ENCODE measurements at places on chromosomes 16 and 17. TPM values are rescaled to one million over a fixed set of nuclear protein-coding genes. Genes with fewer than 3 reads are reported as not detected.

The ATP1B2 gene
- not detected for total RNA-seq

The NPIPB12 gene
- total RNA-seq, result 5.2 TPM

The MYL4 gene
- not detected for total RNA-seq

The HCRT gene
- not detected for total RNA-seq

The PRRT2 gene
- total RNA-seq, result 6.5 TPM

The GRIN2C gene
- 0.16 TPM for total RNA-seq

The KCTD13 gene
- 13.3 TPM for total RNA-seq

The C16orf92 gene
- total RNA-seq, result not detected

The KPNA2 gene
- 59.1 TPM for total RNA-seq

The LIMD2 gene
- total RNA-seq, result 6.8 TPM

The EPOP gene
- 1.5 TPM for total RNA-seq

The FOXF1 gene
- total RNA-seq, result 0.81 TPM

The MLX gene
- total RNA-seq, result 45.7 TPM

The NXN gene
- total RNA-seq, result 124 TPM

The WSCD1 gene
- under 0.01 TPM for total RNA-seq

Measured in hair follicle dermal papilla cell (primary cell).